ENCODE measurements at places on chromosomes 5 and 9. TPM values are rescaled to one million over a fixed set of nuclear protein-coding genes. Genes with fewer than 3 reads are reported as not detected.

DNA sequence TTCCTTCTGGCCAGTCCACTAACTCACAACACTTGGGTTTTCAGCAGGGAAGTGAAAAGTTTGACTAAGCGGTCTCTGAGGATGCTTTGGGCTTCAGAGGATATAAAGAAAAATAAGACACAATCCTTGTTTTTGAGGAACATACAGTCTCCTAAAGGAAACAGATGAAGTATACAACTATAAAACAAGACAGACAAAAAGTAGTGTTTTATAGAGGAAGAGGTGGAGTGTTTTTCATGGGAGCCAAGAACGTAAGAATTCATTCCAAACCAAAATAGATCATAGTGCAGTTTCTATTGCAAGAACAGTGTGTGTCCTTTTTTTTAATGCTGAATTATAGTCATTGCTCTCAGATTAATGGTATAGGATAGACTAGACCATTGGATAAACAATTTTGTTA lies 586.9 kb upstream of the BRINP1 start:
- DNase-seq = no peak

- DNase-seq = no peak
Observed at GRCh38 chr5:84614906-84615305, 230.2 kb upstream of the EDIL3 start.

DNA sequence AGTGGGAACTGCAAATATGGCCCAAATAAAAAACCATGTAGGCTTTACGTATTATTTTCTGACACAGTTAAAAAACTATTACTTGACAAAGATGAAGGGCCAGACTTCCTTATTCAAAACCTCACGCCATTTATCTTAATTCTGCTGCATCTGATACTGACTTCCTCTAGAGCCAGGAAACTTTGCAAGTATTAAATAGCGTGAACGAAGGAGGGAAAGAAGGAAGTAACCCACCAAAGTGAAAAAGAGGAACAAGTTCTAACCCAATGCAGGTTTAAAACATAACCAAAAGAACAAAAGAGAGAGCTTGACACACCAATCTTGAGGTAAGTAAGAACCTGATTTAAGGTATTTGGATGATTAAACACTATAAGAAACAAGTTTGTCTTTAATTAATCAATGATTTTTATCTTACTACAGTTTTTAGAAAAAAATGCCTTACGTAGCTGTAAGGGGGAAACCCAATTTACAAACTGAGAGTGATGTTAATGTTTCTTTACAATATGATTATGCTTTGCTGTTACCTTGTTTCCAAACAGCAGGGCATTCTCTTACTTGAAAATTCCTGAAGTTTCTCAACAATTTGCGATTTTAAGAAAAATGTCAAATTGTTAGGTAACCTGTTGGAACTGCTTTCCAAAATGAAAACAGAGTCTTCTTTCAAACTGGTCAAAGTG lies at the start of gene GAPT:
Gene GAPT (plus strand): TSS at position 220 of the 677 bp plus-strand sequence. CDS start 3,102 bp downstream, outside the sequence.
- no peak for DNase-seq

DNA sequence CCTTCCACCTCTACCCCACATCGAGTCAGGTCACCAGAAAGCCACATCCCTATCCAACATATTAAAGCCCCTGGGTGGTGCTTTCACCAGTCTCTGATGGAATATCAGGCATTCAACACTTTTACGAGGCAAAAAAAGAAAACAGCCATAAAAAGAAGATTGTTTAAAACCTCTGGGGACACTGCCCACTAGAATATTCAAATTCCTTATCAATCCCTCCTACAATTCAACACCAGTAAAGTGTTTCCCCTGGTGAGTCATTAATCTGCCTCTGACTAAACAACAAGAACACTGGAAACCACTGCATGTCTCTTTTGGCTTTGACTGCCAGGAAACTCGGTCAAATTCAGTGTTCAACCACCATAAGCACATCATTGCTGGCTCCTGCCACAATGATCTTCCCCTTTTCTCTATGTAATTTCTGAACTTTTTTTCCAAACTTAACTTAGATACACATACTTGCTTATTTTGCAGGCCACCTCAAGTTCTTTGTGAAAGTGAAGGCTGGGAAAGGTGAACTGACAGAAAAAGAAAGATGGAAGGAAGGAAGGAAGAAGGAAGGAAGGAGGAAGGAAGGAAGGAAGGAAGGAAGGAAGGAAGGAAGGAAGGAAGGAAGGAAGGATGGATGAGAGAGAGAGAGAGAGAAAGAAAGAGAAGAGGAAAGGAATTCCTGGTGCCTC lies 105.3 kb downstream of the PAX5 start:
- no peak for DNase-seq

DNA sequence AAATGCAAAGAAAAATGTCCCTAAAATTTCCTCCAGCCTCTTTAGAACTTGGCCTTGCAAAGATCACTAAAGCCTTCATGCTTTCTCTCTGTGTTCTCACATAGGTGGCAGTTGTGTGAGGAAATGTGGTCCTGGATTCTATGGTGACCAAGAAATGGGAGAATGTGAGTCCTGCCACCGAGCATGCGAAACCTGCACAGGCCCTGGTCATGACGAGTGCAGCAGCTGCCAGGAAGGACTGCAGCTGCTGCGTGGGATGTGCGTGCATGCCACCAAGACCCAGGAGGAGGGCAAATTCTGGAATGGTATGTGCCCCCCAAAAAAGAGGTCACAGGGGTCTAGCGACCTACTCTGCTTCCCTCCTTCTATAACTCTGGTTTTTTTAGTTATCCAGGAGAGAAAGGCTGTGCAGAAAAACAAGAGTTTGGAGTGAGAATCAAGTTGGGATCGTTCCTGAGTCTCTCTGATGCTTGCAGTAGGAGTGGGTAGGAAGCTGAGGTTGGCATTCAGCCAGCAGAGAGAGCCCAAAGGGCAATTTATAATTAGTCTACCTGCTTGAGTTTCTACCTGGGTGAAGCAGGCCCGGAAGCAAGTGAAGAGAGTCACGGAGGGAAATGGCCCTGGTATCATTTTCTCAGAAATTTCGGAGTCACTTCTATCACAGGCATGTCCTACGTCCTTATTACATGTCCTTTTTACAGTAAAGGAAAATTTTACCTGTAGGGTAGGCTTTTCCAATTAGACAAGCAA lies 97.5 kb downstream of the RFK start:
- no peak for DNase-seq

DNA sequence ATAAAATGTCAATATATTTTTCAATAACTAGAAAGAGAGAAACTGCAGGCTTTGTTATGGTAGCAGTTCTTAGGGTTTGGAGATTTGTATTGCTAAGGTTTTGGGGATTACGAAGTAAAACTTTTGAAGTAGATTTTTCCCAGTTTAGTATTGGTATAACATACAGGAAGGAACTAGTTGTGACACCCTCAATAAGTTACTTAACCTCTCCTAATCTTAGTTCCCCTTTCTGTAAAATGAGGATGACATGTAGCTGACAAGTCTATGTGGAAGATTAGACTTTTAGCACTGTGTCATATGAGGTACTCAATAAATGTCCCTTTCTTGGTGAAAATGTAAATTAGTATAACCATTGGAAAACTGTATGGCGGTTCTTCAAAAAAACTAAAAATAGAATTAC lies 73.4 kb upstream of the ATG10 start:
- no peak for DNase-seq

DNA sequence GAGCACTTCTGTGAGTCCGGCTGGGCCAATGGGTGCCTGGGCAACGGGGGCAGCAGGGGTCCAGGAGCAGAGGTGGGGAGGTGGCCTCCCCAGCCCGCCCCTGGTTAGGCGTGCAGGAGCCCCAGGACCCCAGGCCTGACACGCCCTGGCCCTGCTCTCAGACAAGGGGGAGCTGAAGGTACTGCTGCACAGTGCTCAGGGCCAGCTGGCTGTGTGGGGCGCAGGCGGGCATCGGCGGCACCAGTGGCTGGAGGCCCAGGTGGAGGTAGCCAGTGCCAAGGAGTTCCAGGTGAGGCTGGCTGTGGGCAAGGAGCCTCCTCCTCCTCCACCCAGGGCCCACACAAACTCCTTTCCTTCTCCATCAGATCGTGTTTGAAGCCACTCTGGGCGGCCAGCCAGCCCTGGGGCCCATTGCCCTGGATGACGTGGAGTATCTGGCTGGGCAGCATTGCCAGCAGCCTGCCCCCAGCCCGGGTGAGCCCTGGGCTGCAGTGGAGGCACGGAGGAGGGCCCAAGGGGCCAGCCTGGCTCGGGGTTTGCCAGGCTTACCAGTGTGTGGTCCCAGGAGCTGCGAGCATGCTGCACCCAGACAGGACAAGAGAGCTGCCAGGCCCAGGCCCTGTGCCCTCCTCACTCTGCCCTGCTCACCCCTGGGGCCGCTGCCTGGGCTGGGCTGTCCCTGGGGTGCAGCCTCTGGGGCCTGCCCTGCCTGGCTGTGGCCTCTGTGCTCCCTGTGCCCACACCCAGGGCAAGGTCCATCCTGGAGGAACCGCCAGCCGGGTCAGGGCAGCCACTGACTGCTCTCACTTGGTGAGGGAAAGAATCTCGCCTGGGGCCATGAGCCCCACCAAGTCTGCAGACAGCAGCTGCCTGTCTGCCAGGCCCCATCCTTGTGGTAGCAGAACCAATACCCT lies 7.0 kb downstream of the MAMDC4 start:
- no peak for DNase-seq

The PCDHA8 gene
- 2.9 TPM for total RNA-seq

The DRD1 gene
- total RNA-seq = 0.17 TPM

The MZB1 gene
- 0.22 TPM for total RNA-seq

The ADGRD2 gene
- 0.31 TPM for total RNA-seq

The SPINK1 gene
- total RNA-seq = 930 TPM

Measured in type B pancreatic cell (in vitro differentiated cells).